ENCODE measurements at places on chromosomes 16 and 17.
A peak's percentile ranks its signal among the peaks of the same experiment; 100 is the strongest.

GRCh38 chr16:68991075-68991474, 114.4 kb upstream of the HAS3 start:
- no peak for DNase-seq

DNA sequence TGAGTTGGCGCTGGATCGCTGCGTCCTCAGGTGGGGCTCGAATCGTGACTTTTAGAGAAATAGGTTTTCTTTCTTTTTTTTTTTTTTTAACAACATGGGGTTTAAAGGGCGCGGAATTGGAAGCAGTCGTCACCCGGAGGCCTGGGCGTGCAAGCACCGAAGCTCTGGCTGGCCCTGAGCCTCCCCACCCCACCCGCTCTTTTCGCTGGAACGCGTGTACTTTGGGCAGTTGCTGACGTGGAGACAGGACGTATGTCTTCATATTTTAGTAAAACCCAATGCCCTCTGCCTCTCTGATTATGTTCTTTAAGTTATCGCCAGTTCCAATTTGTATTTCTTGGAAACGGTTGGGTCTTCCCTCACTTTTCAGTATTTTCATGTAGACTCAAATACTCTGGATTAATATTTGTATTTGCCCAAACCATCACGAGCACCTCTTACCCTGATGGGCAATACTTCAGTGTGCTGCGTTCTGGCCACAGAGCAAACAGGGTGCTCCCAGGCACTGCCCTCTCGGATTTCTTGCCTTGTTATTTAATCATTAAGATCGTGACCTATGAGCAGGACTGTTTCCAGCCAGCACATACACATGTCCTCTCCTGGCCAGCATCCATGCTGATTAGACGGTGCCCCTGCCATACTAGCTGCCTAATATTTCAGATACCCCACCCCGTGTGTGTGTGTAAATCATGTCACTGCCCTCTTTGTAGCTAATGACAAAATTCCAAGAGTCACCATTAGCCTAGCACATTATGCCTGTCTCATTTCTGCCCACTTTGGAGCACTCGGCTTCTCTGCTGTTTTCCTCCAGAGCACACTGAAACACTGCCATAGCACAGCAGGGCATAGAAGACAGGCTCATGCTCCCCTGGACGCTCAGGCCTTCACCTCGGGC, 805 bp upstream of the C16orf95 start:
- peak; percentile 73 for DNase-seq

GRCh38 chr16:69186642-69187445, at the start of gene SNTB2:
SNTB2 (plus strand) TSS chr16:69187164; CDS start chr16:69187167, 3 bp downstream.
- peak; percentile 96 for DNase-seq

DNA sequence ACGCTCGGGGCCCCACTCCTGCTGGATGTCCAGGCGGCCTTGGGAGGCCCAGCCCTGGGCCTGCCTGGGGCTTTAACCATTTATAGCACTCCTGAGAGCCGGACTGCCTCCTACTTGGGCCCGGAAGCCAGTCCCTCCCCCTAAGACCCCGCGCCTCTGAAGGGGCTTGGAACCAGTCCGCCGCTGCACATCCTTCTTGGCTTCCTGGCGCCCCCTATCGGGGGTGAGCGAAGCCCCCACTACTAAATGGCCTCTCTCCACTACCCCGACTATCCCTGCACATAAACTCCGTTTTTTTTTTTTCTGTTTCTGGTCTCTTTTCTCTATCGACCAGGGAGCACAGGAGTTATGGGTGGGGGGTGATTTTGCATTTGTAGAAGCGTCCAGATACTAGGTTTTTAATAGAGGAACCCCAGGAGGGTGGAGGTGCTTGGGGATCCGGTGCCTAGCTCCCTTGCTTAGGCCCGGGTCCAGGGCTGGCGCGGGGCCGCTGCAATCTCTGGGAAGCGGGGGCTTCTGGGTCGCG, 633 bp upstream of the NOL3 start:
- DNase-seq, result peak; percentile 59

- no peak for DNase-seq
Measured at GRCh38 chr17:32882029-32882428, 5.1 kb upstream of the MYO1D start.

DNA sequence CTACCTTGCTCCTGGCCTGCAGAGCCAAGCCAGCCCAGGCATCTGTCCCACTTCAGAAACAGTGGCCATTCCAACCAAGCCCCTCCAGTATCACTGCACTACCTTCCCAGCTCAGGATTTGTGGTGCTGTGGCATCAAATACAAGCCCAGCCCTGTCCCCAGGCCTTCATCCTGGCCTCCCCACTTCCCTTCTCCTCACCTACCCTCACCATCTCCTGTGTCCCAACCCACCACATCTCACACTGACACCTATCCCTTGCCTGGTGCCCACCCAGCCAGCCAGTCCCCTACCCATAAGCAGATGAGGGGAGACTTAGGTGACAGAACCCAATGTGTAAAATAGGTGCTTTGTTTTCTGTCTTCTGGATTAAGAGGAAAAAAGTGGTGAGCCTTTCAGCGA, 66.0 kb upstream of the CDH5 start:
- no peak for DNase-seq

GRCh38 chr16:86986136-86986535, 331.1 kb downstream of the C16orf95 start:
- no peak for DNase-seq

DNA sequence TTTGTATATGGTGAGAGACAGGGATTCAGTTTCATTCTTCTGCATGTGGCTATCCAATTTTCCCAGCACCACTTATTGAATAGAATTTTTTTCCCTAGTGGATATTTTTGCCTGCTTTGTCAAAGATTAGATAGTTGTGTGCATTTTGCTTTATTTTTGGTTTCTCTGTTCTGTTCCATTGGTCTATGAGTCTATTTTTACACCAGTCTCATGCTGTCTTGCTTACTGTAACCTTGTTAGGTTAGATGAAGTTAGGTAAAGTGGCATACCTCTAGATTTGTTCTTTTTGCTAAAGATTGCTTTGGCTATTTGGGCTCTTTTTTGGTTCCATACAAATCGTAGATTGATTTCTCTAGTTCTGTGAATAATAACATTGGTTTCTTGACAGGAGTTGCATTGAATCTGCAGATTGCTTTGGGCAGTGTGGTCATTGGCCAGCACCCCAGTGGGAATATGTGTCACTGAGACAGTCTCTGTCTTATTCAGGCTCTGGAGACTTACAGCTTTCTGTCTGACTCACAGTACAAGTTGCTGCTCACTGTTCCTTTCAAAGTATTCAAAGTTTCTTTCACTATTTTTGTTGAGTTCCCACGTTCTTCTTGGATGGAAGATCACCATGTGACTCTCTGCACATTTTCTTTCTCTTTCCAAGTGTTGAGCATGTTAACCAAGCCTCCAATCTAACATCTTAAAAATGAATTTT, 709.1 kb downstream of the CDH11 start:
- DNase-seq, result no peak
